ENCODE measurements at places on chromosomes 4 and X. TPM values are rescaled to one million over a fixed set of nuclear protein-coding genes. Genes with fewer than 3 reads are reported as not detected.

The NEIL3 gene
- 0.22 TPM for total RNA-seq

The MAGEA2 gene
- total RNA-seq = not detected

The TMPRSS11B gene
- not detected for total RNA-seq

The SORCS2 gene
- total RNA-seq = not detected

The TXK gene
- 69.9 TPM for total RNA-seq

The STARD8 gene
- total RNA-seq = 0.25 TPM
